ENCODE measurements at places on chromosomes 5 and 9.
A peak's percentile ranks its signal among the peaks of the same experiment; 100 is the strongest.

DNA sequence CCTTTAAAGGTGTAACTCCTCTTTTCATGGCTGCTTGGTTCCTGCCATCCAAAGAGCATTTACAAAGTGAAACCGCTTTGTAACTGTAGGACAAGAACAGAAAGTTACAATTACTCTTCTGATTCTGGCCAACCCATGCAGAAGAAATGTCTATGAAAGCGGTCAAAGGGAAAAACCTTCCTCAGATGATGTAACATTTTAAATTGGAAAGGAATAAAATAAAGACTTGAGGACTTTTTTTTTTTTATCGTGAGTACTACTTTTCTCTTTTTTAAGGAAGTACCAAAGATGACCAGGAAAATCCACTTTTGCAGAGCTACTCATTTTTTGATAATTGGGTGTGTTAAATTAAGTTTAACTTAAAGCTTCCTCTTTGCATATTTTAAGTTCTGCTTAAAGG is 13.0 kb upstream of the C9orf72 start:
- no peak for ATAC-seq

DNA sequence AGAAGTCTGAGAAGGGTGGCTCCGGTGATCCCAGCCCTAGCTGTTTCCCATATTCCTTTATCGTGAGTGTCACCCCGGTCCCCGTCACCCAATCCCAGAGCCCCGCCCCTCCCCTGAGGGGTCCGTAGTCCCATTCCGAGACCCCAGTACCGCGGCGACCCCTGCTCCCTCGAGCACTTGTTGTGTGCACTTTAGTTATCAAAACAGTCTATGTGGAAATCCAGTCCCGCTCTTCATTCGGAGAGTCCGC is 223 bp downstream of the LRSAM1 start:
- no peak for ATAC-seq

GRCh38 chr5:176743868-176744583 is 66.3 kb upstream of the UNC5A start:
- ATAC-seq: no peak

DNA sequence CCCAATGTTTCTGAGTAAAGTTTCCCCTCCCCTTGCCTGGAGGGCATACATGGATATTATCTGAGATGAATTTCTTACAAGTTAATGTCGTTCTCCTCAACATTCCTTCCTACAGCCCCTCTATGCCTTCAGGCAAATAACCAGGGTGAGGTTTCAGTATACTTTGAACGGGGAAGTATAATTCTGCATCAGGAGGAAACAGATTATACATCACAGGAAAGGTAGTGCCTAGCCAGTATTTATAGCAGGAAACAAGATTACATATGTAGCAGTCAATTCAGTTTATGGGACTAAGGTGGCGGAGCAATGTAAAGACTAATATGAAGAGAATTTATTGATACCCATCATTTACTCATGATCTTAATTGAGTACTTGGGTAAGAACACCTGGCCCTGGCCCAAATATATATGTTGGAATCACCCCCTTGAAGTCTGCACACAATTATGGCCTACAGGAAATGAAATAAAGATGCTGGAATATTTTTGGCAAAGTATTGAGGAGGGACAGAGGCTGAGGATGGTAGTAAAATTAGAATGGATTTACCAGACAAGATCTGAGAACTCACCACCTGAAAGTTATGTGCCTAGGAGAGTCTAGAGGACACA is 661.1 kb downstream of the PTPRD start:
- ATAC-seq: no peak

DNA sequence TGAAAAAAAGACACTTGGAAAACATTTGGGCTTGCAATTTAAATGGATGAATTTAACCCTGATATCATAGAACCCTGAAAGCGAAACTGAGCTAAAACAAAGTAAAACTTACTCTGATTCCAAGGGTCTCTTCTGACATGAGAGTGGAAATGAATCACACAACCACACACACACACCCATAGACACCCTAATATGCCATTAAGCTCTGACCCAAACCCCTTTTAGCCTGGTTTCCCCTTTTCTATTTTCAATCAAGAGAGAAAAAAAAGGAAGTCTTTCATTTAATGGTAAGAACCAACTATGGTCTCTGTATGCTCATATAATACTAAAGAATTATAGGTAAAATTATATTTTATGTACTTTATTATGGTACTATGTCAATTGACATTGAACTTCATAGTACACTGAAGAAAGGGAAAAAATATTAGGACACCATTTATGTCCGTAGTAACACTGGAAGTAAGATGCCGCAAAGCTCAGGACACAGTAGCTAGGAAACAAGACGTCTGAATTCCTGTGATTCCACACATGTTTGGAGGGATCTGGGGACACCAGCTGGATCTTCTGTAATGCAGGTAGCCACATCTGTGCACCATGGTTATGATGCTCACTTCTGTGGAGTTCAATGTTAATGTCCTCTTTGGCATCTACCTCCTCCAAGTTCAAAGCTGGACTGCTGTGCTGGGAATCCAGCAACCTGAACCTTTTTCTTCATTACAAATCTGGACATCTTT is 95.8 kb downstream of the PCSK1 start:
- no peak for ATAC-seq

DNA sequence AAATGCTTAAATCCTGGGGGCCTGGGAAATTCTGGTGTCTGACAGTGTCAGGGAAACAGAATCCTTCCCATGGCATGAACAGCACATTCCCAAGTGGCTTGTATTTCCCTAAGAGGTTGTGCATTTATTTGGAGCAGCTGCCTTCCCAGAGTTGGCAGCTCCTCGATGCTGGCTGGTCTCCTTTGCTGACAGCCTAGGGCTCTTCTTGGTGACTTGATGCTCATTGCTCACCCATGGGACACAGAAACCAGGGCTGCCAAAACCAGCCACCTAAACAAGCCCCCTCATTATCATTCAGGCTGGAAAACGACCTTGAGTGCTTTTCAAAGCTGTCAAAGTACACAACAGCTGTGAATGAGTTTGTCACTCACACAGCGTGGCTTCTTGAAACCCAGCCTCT is 24.2 kb downstream of the ENHO start:
- ATAC-seq: no peak

DNA sequence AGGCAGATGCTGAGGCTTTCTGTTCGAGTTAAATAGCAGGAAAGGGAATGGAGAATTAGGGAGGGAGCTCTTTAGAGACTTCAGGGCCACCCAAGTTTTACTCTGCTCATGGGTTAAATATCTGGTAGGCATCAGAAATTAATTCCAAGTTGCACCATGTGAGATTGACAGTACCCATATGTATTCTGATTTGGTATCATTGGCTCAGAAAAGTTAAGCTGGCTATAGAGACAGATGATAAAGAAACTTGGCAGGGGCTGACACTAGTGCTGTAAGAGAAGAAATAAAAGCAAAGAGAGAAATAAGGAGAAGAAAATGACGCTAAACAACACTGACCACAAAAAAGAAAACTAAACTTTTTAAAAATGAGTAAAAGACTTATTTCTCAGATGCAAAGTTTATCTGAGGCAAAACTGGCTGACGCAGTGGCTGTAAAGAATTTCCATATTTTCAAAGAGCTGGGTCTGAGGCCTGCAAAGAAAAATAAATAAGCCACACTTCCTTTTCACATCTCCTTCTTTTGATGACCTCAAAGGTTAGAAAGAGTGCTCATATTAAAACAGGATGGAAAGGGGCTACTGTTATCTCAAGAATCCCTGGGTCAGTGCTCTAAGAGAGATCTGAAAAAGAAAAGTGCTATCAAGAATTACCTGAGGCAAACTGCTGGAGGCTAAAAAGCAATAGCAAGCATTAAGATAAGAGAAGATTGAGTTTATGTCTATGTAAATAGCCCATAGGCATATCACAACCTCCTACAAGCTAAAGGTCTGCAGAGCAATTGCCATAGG is 399.0 kb upstream of the MEF2C start:
- no peak for ATAC-seq

GRCh38 chr9:15606643-15607472 is 54.0 kb downstream of the CCDC171 start:
- peak; percentile 76 for ATAC-seq

DNA sequence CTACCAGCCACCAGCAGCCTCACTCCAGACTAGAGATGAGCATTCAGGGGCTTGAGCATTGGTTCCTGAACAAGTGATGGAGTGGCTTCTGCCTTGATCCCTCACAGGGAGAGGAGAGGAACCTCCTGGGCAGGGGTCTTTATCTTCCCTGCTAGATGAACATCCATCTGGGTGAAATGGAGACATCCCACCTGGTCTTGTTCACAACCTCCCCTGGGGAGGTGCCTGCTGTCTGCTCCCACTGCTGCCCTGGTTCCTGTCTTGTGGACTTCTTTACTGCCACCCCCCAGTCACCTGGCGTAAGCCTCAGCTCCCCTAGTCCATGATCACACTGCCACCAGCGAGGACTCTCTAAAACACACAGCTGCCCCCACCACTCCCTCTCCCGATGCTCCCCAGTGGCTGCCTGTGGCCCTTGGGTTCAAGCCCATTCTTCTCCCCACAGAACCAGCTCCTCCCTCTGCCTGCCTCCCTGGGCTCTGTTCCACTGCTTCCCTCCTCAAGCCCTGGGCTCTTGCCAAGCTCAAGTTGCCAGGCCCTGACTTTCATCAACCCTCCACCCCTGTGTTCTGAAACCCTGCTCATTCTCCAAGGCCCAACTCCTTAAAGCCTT is 51.5 kb downstream of the COL15A1 start:
- no peak for ATAC-seq

- no peak for ATAC-seq
These were observed 4.7 kb downstream of the MAN2A1 start for GRCh38 chr5:109694451-109694891.

- ATAC-seq: peak; percentile 1
These were observed 46.2 kb upstream of the RNF20 start for GRCh38 chr9:101487443-101487840.

DNA sequence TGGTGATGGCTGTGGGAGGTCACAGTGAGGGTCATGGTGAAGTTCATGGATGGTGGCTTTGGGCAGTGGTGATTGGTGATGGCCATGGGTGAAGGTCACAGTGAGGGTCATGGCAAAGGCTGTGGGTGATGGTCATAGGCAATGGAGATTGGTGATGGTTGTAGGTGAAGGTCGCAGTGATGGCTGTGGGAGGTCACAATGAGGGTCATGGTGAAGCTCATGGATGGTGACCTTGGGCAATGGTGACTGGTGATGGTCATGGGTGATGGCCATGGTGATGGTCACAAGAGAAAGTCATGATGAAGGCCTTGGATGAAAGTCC is 115.6 kb upstream of the IRX4 start:
- no peak for ATAC-seq

- no peak for ATAC-seq
These were observed 230.7 kb downstream of the COMMD10 start for GRCh38 chr5:116315531-116315930.

DNA sequence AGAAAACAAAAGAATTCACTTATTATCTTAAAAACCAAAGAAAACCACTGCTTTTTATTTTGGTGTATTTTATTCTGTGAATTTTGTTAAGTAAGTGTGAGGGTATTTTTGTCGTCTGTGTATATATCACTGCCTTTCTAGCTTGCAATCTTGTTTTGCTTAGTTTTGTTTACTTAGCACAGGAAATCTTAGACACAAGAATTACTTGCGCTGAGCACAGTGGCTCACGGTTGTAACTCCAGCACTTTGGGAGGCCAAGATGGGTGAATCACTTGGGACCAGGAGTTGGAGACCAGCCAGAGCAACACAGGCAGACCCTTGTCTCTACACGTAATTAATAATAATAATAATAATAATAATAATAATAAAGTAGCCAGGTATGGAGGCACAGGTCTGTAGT is 230.3 kb downstream of the PAPPA start:
- ATAC-seq: no peak

- ATAC-seq: no peak
These were observed 39.5 kb downstream of the RASGEF1C start for GRCh38 chr5:180169248-180170105.

GRCh38 chr9:126420643-126421564 is 94.3 kb downstream of the MVB12B start:
- ATAC-seq: no peak

- no peak for ATAC-seq
These were observed 542.6 kb downstream of the CSNK1G3 start for GRCh38 chr5:124054564-124054963.

DNA sequence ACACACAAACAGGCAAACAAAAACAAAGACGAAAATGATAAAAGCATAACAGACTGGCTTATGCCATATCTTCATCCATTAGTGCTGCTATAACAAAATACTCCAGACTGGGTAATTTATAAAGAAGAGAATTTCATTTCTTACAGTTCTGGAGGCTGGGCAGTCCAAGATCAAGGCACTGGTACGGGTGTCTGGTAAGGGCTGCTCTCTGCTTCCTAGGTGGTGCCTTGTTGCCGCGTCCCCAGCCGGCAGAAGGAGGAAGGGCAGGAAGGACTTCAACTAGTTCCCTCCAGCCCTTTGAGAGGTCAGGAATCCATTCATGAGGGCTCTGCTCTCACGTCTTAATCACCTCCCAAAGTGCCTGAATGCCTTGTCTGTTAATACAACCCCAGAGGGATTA is 122.6 kb downstream of the BOD1 start:
- ATAC-seq: no peak

- ATAC-seq: no peak
These were observed 17.8 kb upstream of the SPATA31E1 start for GRCh38 chr9:87864915-87865314.

GRCh38 chr5:2570586-2570985 is 180.9 kb downstream of the IRX2 start:
- no peak for ATAC-seq

DNA sequence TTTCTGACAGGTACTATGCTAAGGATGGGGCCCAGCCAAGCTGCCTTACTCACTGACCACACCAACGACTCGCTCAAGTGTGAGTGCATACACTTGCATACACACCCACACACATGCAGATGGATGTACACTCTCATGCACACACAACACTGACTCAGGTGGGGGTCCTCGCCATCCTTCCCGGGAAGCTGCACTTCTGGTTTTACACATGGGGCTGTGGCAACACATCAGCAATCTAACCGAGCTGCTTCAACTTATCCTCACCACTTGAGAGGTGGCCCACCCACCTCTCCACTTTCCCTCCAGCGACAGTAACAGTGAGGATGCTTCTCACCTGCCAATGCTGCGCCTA is 67.2 kb upstream of the SLC25A51 start:
- no peak for ATAC-seq

DNA sequence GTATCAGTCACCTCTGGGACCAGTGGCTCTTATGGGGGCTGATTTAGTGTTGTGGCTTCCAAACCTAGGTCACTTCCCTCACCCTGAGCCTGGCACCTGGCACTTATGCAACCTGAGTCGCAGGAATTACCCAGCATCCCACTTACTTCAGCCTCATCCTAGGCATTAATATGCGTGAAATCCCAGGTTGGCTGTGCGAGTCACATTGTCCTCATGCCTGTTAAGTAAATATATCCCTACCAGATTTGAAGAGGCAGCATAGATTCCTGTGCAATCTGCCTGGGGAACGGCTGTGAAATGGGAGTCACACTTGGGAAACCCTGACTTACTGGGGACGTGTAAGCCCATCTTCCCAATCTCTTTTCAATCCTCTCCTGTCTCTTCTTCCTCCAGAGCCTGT is 42.7 kb upstream of the AKNA start:
- ATAC-seq: no peak

DNA sequence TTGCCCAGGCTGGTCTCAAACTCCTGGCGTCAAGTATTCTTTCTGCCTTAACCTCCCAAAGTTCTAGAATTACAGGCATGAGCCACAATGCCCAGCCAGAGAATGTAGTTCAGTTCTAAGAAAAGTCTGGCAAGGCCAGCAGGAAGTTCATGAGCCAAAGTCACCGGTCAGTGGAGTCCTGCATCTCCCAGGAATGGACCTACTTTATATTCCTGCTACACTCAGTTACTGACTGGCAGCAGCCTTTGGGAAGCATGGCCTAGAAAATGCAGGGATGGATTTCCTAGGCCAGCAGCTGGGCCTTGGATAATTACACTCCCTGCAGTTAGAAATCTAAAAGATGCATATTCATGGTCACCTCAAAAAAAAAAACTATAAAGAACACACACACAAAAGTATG is 135.7 kb downstream of the CAAP1 start:
- ATAC-seq: no peak
